ENCODE measurements at places on chromosomes 13 and 19. TPM values are rescaled to one million over a fixed set of nuclear protein-coding genes. Genes with fewer than 3 reads are reported as not detected.

Gene PGLYRP2
- total RNA-seq = not detected

- peak within 1 kb of the TSS; percentile 98 for H3K4me3 ChIP-seq
- peaks cover 48% of the 10 kb centered on the region for H3K36me3 ChIP-seq
These were observed at the start of gene GMIP for GRCh38 chr19:19643158-19644053. Gene GMIP, minus strand, starts transcription at chr19:19643657. Its CDS starts 128 bp downstream, at chr19:19643529.

GRCh38 chr19:45097776-45098520 is 5.0 kb downstream of the PPP1R37 start:
- DNase-seq = no peak
- no peak overlapping the region for H3K27ac ChIP-seq
- peaks cover 7% of the 10 kb centered on the region for H3K36me3 ChIP-seq

DNA sequence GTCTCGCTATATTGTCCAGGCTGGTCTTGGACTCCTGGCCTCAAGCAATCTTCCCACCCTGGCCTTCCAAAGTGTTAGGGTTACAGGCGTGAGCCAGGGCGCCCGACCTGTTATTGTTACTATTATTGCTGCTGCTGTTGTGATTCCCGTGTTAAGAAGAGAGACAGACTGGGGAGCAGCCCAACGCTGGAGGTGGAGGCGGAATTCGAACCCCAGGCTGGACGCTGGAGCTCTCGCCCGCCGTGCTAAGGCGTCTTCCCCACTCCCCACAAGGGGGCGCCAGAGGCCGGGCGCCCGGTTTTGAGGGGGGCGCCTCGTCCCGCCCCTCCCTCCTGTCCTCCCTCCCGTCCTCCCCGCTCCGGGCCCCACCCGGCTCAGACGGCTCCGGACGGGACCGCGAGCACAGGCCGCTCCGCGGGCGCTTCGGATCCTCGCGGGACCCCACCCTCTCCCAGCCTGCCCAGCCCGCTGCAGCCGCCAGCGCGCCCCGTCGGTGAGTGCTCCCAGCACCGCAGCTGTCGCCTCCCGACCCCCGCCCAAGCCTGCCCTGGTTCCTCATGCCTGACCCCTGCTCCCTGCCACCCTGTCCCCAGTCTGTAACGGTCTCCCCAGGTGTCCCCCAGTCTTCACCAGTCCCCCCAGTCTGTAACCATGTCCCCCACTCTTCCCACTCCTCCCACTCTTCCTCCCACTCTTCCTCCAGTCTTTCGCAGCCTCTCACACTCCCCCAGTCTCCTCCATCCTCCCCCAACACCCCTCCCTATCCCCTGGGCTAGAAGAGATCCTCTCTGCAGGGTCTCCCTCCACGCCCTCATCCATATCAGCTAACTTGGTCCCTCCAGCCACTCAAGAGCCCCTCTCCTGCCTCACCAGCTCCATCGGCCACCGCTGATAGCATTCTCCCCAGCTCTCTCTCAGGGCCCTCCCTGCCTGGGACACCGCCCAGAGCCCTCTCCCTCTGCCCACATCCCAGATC is at the start of gene EHD2:
Gene EHD2, plus strand, starts transcription at position 377 of the 976 bp plus-strand sequence. CDS start 3,191 bp downstream, outside the sequence.
- H3K4me1 ChIP-seq = peaks cover 2% of the 10 kb centered on the region
- H3K27ac ChIP-seq = peak within 1 kb of the TSS; percentile 8
- H3K4me3 ChIP-seq = peak within 1 kb of the TSS; percentile 56
- DNase-seq = peak; percentile 85

GRCh38 chr13:111494641-111495040 is 174.2 kb downstream of the TEX29 start:
- no peak overlapping the region for H3K27ac ChIP-seq
- no peaks in the 10 kb centered on the region for H3K27me3 ChIP-seq
- H3K36me3 ChIP-seq = no peaks in the 10 kb centered on the region
- H3K4me1 ChIP-seq = no peaks in the 10 kb centered on the region
- no peak for DNase-seq

DNA sequence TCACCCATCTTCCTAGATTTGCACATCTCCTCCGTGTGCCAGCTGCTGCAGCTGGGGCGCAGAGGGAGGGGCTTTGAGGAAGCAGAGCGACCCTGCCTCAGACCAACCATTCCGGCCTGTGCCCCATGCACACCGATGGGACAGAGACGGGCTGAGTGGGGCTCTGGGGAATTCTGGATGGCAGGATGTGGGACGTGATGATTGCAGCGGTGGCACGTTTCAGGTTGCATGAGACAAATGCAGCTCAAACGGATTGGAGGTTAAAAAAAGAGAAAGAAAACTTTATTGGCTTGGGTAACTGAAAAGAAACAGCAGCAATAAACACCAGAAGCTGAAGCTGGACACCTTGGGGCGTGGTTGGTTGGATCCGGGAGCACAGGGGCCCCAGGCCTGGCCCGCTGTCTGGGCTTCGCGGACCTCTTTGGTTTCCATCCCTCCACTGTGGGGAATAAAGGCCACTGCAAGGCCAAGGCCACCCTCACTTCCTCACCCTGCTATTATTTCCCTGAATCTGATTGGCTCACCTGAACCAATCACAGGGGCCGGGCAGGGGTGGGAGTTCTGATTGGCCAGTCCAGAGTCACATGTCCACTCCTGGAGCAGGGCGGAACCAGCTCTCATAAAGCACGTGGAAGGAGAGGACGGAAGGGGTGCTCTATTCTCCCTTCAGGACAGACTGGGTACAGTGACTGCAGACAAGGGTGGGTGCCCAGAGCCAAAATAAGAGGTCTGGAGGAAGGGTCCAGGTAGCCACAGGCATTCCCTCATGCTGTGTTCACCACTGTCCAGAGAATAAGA is 6.1 kb upstream of the ZNF787 start:
- H3K27me3 ChIP-seq = no peaks in the 10 kb centered on the region
- peaks cover 14% of the 10 kb centered on the region for H3K4me1 ChIP-seq
- H3K27ac ChIP-seq = no peak overlapping the region
- DNase-seq = no peak
- H3K4me3 ChIP-seq = no peak overlapping the region

- no peaks in the 10 kb centered on the region for H3K36me3 ChIP-seq
- no peaks in the 10 kb centered on the region for H3K27me3 ChIP-seq
- DNase-seq = no peak
- no peak overlapping the region for H3K4me3 ChIP-seq
These were observed 247.9 kb downstream of the DACH1 start for GRCh38 chr13:71619096-71619495.

Gene ATP8B3
- 3.6 TPM for total RNA-seq

GRCh38 chr13:105547851-105548250 is 987.6 kb downstream of the EFNB2 start:
- H3K36me3 ChIP-seq = no peaks in the 10 kb centered on the region
- H3K4me1 ChIP-seq = no peaks in the 10 kb centered on the region
- no peak overlapping the region for H3K27ac ChIP-seq

DNA sequence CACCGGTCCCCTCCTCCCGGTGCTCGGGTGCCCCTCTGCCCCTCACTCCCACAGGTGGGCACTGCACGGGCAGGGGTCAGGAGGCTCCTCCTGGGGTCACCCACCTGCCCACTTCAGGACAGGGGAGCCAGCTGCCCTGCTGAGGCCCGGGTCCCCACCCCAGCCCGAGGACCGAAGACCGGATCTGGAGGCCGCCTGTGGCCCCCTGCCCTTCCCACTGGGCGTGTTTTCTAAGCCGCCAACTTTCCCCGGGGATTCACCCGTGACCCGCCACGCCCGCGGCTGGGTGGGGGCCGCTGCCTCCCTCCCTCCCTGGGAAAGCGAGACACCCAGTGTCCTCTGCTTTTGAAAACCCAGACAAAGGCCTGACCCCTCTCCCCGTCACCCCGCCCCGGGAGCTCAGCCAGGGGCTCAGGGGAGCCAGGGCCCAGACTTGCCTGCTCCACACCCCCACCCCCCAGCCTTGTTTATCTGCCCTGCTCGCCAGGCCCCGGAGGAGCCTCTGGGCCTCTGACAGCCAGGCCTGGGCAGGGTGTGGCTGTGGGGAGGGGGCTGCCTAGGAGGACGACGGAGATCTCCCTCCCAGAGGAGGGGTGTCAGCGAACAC is 1.3 kb downstream of the PALM start:
- no peaks in the 10 kb centered on the region for H3K36me3 ChIP-seq
- H3K4me1 ChIP-seq = no peaks in the 10 kb centered on the region

DNA sequence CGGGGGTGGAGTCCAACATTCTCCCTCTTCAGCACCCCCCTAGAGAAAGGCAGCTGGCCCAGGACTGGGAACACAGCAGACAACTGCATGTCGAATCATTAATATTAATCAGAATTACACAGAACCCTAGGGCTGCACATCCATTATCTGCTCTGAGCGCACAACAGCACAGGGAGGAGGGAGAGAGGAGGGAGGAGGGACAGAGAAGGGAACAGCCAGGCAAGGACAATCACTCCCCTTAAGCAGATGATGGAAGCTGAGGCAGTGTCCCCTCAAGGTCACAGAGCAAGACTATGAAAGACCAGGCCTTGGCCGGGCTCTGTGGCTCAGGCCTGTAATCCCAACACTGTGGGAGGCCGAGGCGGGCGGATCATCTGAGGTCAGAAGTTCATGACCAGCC is 25.7 kb downstream of the TLE6 start:
- no peaks in the 10 kb centered on the region for H3K4me1 ChIP-seq
- no peaks in the 10 kb centered on the region for H3K36me3 ChIP-seq
- H3K27me3 ChIP-seq = no peaks in the 10 kb centered on the region
- DNase-seq = no peak

Gene ZBTB32
- 140 TPM for total RNA-seq

GRCh38 chr19:55070466-55071128 is 5.1 kb upstream of the EPS8L1 start:
- H3K36me3 ChIP-seq = peaks cover 4% of the 10 kb centered on the region
- no peak for DNase-seq

Gene C19orf44
- total RNA-seq = 5.4 TPM

- no peak overlapping the region for H3K4me3 ChIP-seq
- no peak overlapping the region for H3K27ac ChIP-seq
- peaks cover 15% of the 10 kb centered on the region for H3K27me3 ChIP-seq
- DNase-seq = no peak
These were observed 8.1 kb upstream of the ANGPTL4 start for GRCh38 chr19:8355631-8356402.

GRCh38 chr19:367561-367960 is 23.0 kb upstream of the MIER2 start:
- no peaks in the 10 kb centered on the region for H3K4me1 ChIP-seq
- H3K27me3 ChIP-seq = no peaks in the 10 kb centered on the region
- H3K27ac ChIP-seq = no peak overlapping the region
- H3K36me3 ChIP-seq = no peaks in the 10 kb centered on the region
- H3K4me3 ChIP-seq = no peak overlapping the region

GRCh38 chr19:32675720-32676185 is at the start of gene RGS9BP:
Gene RGS9BP, plus strand, starts transcription at chr19:32675848. Its CDS starts 416 bp downstream, at chr19:32676264.
- peak within 1 kb of the TSS; percentile 83 for H3K4me3 ChIP-seq
- H3K4me1 ChIP-seq = peaks cover 22% of the 10 kb centered on the region
- DNase-seq = peak; percentile 89
- peaks cover 30% of the 10 kb centered on the region for H3K27me3 ChIP-seq
- H3K36me3 ChIP-seq = peaks cover 6% of the 10 kb centered on the region

- H3K4me1 ChIP-seq = peaks cover 72% of the 10 kb centered on the region
- H3K27me3 ChIP-seq = no peaks in the 10 kb centered on the region
- peak overlapping the region; percentile 82 for H3K27ac ChIP-seq
- peaks cover 43% of the 10 kb centered on the region for H3K36me3 ChIP-seq
These were observed 76.3 kb upstream of the GPR183 start for GRCh38 chr13:99383511-99383921.

Gene TPTE2
- total RNA-seq = not detected

DNA sequence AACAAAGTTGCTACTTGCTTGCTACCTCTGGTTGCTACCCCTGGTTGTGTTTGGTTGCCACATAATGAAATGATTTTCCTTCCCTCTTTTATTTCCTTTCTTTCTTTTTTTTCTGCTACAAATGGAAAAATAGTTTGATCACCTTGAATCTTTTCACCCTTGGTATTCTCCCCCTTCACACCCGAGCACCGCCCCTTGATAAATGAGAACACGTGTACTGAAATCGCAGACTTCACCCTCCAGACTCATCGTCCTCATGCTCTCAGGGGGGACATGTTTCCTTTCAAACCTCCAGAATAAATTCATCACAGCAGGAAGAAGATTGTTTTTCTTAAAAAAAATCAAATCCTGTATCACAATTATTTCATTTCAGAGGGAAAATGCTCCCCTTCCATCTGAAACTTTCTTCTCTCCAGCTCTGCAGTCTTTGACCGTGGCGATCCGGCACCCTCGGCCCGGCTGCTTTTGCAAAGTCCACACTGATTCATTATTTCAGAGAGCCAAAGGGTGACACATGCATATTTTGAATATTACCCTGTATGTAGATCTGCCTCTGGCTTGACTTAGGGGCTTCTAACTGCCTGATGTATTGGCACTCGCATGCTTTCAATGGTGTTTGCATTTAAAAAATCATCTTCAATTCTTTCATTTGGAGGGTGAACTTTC is 222.6 kb upstream of the MAB21L1 start:
- no peak for DNase-seq
- no peak overlapping the region for H3K4me3 ChIP-seq
- no peaks in the 10 kb centered on the region for H3K4me1 ChIP-seq
- H3K27me3 ChIP-seq = peaks cover 1% of the 10 kb centered on the region
- no peaks in the 10 kb centered on the region for H3K36me3 ChIP-seq
- no peak overlapping the region for H3K27ac ChIP-seq

GRCh38 chr13:33409673-33410510 is 124.3 kb upstream of the STARD13 start:
- no peak overlapping the region for H3K27ac ChIP-seq
- no peak overlapping the region for H3K4me3 ChIP-seq
- peaks cover 6% of the 10 kb centered on the region for H3K4me1 ChIP-seq
- no peak for DNase-seq
- H3K27me3 ChIP-seq = peaks cover 7% of the 10 kb centered on the region

Gene ZNF155
- total RNA-seq = 4.6 TPM

Gene PDCD5
- total RNA-seq = 213 TPM

- H3K4me3 ChIP-seq = no peak overlapping the region
- no peak for DNase-seq
- H3K27me3 ChIP-seq = no peaks in the 10 kb centered on the region
- no peaks in the 10 kb centered on the region for H3K4me1 ChIP-seq
These were observed 515.0 kb downstream of the TBC1D4 start for GRCh38 chr13:74966814-74967424.

GRCh38 chr13:33033051-33033812 is 17.0 kb downstream of the KL start:
- peak overlapping the region; percentile 89 for H3K27ac ChIP-seq
- H3K36me3 ChIP-seq = no peaks in the 10 kb centered on the region
- H3K4me3 ChIP-seq = peak overlapping the region; percentile 84
- peaks cover 4% of the 10 kb centered on the region for H3K27me3 ChIP-seq

DNA sequence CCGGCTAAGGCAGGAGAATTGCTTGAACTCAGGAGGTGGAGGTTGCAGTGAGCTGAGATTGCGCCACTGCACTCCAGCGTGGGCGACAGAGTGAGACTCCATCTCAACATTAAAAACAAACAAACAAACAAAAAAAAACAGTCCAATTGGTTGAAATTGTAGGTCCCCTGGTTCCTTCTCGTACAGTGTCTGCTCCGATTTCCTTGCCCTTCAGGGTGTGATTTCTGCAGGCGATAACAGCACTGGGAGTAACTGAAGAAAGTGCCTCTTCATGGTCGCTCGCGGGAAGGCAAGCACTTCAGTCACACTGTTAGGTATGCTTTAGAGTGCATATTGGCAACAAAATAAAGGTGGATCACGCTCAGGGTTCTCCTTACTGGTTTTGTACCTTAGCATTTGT is 39.7 kb downstream of the TPT1 start:
- peaks cover 19% of the 10 kb centered on the region for H3K4me1 ChIP-seq
- H3K4me3 ChIP-seq = no peak overlapping the region
- no peak for DNase-seq
- H3K27ac ChIP-seq = peak overlapping the region; percentile 16
- peaks cover 8% of the 10 kb centered on the region for H3K36me3 ChIP-seq
- H3K27me3 ChIP-seq = peaks cover 2% of the 10 kb centered on the region

- no peak overlapping the region for H3K27ac ChIP-seq
- no peak for DNase-seq
- H3K36me3 ChIP-seq = peaks cover 58% of the 10 kb centered on the region
These were observed 53.9 kb downstream of the COG3 start for GRCh38 chr13:45518525-45519245.
